H1 (cell line): ENCODE measurements at places on chromosomes 13 and 19. TPM values are rescaled to one million over a fixed set of nuclear protein-coding genes. Genes with fewer than 3 reads are reported as not detected.

DNA sequence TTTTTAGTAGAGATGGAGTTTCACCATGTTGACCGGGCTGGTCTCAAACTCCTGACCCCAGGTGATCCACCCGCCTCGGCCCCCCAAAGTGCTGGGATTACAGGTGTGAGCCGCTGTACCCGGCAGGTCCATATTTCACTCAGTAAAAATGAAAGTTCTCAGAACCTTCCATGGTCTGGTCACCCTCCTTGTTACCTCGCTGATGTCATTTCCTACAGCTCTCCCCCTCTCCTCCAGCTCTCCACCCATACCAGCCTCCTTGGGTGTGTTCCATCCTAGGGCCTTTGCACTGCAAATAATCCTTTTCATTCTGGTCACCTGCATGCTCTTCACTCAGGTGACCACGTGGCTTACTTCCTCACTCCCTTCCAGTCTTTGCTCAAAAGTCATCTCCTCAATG, 78.2 kb upstream of the TNFSF11 start:
- no peaks in the 10 kb centered on the region for H3K36me3 ChIP-seq
- no peak overlapping the region for H3K4me3 ChIP-seq
- H3K4me1 ChIP-seq: no peaks in the 10 kb centered on the region
- no peak overlapping the region for H3K27ac ChIP-seq
- no peak for DNase-seq
- no peaks in the 10 kb centered on the region for H3K27me3 ChIP-seq

GRCh38 chr19:28345811-28346210, 867.1 kb downstream of the UQCRFS1 start:
- H3K27ac ChIP-seq: no peak overlapping the region
- no peaks in the 10 kb centered on the region for H3K36me3 ChIP-seq
- H3K4me1 ChIP-seq: no peaks in the 10 kb centered on the region

The ACP5 gene
- total RNA-seq: 8.3 and 9.0 TPM in 2 replicates

The ANKRD24 gene
- 14.1 and 14.5 TPM in 2 replicates for total RNA-seq

The CEACAM3 gene
- total RNA-seq: not detected in 2 replicates

The KLK7 gene
- total RNA-seq: 0.55 and 0.73 TPM in 2 replicates

The CEACAM16 gene
- not detected in 2 replicates for total RNA-seq
